ENCODE measurements at places on chromosomes 3 and 15.

DNA sequence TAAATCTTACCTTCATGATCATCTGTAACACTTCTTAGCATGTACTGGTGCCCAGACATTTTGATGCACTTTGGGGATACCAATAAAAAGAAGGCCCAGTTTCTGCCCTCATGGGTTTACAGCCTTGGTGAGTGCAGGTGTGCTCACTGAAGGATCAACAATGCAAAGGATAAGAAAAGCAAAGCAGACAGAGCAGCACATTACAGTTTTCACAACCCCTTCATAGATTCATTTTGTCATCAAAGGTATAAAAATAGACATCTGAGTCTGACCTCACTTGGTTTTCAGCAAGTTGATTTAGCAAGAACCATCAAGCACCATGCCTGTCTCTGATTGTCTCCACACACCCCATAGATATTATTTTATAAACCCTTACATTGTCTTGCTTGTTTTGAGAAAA, 77.6 kb downstream of the BFSP2 start:
- no peak for DNase-seq

- DNase-seq: no peak
Observed at GRCh38 chr3:23740517-23740965, 65.2 kb upstream of the UBE2E1 start.

- DNase-seq: no peak
Observed at GRCh38 chr3:125148836-125149235, 63.7 kb downstream of the SLC12A8 start.

- no peak for DNase-seq
Observed at GRCh38 chr15:64739577-64740143, 35.7 kb downstream of the RBPMS2 start.

DNA sequence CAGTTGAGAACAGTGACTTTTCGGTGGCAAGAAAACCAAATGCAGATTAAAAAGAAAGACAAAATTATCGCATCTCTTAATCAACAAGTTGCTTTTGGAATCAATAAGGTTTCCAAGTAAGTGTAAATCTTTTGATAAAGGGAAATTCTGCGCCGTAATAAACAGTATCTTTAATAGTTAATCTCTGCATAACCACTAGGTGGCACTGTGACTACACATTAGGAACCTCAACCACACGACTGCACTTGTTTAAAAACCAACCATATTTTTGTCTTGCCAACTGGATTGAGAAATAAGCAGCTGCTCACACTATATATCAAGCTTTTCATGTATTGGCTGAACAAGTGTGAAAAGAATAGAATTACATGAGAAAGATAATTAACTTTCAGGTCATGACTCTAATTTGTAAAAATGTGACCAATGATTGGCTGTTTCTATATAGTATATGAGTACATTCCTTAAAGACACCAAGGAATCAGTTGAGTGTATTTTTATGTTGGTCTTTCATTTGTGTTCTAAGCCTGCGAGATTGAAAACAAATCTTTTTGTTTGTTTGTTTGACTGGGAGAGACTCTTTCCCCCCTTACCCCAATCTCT, 72.7 kb downstream of the DZIP3 start:
- peak; percentile 1 for DNase-seq

GRCh38 chr15:69533522-69533921, 80.9 kb downstream of the RPLP1 start:
- no peak for DNase-seq

DNA sequence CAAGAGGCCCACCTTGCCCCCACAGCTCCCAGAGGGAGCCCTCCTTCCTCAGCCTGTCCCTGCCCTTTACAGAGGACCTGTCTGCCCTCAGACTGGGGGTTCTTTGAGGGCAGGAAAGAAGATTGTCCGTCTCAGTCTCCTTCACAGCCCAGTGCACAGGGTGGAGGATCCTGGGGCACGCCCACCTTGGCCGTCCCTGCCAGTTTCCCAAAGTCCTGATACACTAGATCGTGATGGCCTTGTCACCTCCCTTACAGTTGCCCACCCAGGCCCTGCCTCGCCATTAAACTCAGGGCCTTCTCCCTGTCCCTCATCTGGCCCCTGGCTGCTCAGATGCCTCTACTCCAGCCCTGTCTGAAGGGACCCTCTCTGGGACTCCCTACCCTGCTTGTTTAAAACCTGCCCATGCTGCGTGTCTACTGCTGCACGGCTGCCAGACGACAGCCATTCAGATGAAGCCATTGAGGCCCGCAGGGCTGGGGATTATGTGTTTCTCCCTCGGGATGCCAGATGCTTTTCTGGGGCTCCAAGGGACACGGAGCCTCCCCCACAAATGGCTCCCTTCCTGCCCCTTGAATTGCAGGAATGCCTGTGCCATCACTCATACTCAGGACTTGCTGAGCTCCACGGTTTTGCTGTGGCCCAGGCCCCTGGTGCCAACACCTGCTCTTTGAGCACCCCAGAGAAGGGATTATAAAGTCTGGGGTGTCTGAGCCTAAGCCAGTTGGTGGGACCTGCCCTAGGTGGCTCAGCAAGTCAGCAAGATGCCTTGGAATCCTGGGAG, 27.8 kb downstream of the ACSBG1 start:
- no peak for DNase-seq

DNA sequence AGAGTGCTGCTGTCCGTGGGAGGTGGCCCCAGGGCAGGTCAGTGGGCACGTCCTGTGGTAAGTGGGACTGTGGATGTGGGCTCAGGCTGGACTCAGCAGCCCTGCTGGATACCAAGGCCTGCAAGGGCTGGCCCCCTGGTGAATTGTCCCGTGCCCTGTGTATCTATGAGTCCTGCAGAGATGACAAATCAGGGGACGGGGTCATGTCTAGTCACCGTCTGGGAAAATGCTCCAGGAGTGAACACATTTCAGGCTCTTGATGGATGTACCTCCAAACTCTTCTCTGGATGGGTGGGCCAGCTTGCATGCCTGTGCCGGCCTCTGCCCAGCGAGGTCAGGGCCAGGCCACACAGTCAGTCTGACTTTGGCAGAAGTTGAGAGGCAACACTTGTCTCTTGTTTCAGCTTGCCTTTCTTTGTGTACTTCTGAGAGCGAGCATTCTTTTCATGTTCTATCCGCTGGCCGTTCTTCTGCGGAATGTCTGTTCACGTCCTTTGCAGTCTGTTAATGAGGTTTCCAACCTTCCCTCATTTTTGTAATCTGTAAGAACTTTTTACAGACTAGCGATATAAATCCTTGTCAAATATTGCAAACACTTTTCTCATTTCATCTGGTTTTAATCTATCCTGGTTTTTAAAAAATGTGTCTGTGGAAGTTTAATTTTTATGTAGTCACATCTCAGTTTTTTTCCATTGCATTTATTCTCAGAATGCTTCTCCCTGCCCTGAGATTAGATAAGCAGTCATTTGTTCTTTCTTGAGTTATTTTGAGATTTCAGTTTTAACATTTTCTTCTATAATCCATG, 11.4 kb upstream of the STAB1 start:
- no peak for DNase-seq

- DNase-seq: no peak
Observed at GRCh38 chr15:81752974-81753373, 292.8 kb downstream of the MEX3B start.

- DNase-seq: no peak
Observed at GRCh38 chr15:33454996-33455395, 144.2 kb downstream of the RYR3 start.

Data from stimulated activated CD4-positive, alpha-beta T cell treated with anti-CD3 and anti-CD28 coated beads, Interleukin-1b, Interleukin-23, amount 100 ng/mL, for 24 hours (primary cell).